ENCODE measurements at places on chromosomes 13 and 19.

GRCh38 chr13:40230833-40231266 is 435.6 kb downstream of the FOXO1 start:
- peak; percentile 69 for DNase-seq

DNA sequence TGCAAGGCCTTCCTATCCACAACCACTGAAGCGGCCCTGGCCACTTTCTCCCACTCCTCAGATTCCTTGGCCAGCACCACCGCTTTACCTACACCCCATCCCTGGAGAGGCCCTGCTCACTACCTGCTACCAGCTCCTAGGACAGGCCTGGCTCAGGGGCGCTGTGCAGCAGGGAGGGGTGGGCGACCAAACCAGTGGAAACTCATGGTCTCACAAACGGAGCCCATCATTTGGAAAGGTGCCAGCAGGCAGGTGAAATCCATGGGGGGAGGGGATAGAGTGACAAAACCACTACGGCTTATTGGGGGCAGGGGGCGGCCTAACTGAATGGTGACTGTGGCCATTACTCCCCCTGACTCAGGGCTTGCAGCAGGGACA is 27.6 kb downstream of the C19orf47 start:
- no peak for DNase-seq

- DNase-seq = no peak
These were observed 121.1 kb downstream of the NHLRC3 start for GRCh38 chr13:39159393-39159792.

DNA sequence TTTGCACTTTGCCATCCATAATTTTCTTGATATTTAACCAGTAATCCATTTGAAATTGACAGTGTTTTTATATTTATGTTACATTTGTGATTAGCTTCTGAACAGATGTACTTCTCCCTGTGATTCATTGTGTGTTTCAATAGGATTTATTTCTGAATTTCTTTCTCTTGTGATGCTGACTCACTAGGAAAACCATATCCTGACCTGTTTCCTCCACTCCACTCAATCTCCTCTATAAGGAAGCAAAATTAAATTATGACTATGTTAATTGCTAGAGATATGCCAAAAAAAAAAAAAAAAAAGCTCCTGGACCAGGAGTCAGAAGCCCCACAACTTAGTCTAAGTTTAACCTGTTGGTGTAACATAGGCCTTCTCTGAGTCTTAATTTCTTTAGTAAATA is 614.6 kb upstream of the SPRY2 start:
- no peak for DNase-seq

GRCh38 chr19:50518091-50519005 is 4.6 kb upstream of the ASPDH start:
- no peak for DNase-seq

DNA sequence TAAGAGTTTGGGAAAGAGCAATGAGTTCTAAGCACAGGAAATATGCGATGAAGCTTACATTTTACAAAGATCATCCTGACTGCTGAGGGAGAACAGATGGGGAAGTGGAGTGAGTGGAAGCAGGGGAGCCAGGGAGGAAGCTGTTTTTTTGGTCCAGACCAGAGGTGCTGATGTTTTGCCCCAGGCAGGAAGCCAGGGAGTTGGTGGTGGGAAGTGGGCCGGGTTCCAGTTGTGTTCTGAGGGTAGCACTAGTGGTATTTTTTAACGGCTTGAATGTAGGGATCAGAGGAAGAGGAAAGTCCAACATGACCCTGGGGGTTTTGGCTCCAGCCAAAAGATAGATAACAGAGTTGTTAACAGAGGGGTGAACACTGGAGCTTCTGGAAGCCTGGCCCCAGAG is 20.7 kb upstream of the OLFM4 start:
- DNase-seq = peak; percentile 23

DNA sequence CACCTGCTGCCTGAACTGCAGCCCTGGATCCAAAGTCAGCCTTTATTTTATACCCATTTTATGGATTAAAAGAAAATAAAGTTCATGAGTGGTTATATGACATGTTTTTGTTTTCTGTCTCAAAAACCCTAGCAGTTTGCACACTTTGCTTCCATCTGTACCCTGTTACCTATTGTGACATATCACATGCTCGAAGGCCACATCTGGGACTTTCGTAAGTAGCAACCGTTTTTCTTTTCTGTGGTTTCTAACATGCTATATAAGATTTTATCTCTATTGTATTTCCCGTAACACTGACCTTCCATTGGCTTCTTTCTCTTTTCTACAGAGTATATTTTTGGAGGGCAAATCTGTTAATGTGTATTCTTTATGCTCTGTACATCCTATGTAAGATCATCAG is 1007.2 kb downstream of the PCDH9 start:
- DNase-seq = peak; percentile 69

- DNase-seq = no peak
These were observed 108.6 kb downstream of the MYCBP2 start for GRCh38 chr13:77218274-77218673.

DNA sequence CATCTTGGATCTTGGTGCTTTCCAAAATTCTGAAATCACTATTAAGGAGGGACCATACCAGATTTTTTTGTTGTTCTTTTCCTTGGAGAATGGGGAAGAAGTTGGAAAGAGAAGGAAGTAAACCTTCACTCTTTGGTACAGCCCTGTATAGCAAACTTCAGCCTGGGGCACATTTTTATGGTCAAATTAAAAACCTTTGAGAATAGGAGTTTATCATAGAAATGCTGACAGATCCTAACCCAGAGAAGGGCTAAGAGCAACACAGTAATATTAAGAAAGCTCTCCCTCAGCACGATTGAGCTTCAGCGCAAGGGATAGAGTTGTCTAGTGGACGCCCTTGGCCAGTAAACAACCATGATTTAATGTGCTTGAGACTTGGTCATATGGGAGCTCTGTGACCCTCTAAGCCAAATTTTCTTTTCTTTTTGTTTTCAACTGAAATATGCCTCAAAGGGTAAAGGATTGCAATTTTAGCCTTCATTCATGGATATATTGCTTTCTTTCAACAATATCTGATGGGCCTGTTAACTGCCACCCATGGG is 294.3 kb upstream of the MAB21L1 start:
- no peak for DNase-seq

GRCh38 chr19:45882652-45883585 is 3.0 kb downstream of the IRF2BP1 start:
- peak; percentile 95 for DNase-seq

DNA sequence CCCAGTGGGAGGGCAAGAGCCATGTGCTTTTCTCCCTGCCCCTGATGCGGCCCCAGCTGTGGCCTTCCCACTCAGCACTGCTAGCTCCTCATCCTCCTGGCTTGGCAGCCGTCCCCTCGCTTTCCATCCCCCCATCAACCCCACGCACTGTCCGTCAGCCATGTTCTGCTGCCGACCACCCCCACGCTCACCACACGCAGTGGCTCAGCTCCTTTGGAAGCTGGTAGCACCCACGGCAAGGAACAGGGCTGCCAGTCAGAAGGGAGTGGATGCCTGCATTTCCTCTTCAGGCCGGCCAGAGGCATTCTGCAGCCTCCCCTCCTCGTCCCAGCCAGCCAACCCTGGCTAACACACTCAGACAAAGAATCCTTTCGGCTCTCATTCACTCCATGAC is 6.3 kb downstream of the CALM3 start:
- no peak for DNase-seq

- DNase-seq = no peak
These were observed 2.5 kb upstream of the PLEKHF1 start for GRCh38 chr19:29662604-29663404.

DNA sequence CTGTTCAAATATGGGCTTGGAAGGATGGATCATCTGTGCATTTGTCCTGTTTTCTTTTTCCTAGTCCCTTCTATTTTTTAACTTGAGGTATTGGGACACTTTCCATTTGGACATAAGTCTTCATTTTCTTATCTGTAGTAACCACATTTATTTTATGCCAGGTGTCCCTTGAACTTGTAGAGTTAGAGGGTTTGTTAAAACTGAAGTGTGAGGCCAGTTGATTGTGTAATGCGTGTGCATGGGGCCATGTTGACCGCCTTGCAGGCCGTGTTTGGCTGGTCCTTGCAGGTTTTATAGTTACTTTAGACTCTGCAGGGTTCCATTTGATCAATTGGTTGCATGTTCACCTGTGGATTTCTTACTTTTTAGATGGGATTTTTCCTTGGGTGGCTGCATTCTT is 21.0 kb downstream of the SAE1 start:
- DNase-seq = peak; percentile 34

- DNase-seq = peak; percentile 60
These were observed 2.0 kb downstream of the COLGALT1 start for GRCh38 chr19:17557466-17557865.

DNA sequence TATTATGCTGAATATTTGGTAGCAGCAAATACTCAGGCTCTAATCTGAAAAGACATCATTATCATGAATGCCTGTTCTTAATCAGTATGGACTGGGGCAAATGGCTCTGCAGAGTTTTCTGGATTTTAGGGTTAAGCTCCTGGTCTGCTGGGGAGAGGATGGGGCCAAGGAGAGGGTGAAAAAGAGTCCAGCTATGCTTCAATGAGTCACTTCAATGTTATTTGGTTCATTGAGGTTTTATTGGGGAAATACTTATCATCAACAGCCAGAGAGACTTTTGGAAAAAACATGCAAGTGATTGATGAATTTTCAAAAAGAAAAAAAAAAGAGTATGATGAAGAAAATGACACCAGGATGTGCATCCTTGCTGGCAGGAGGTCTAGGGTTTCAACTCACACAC is 278.3 kb downstream of the UQCRFS1 start:
- DNase-seq = no peak

DNA sequence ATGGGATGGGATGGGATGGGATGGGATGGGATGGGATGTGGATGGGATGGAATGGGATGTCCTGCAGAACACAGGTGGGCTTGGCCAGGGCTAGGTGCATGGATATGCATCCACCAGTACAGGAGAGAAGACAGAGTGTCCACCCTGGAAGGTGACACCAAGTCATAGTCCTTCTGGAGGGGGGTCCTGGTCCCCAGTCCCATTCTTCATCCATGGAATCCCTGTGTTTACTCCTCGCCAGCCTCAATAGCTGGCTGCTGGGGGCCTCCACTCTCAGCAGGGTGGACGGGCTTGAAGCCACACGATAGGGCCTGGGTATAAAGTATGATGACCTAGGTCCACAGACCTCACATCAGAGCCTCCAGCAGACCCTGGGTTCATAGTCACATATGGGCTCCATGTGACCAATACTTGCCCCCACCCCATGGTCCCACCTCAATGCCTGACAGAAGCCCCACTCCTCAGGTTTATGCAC is 40.1 kb downstream of the RFX2 start:
- no peak for DNase-seq

DNA sequence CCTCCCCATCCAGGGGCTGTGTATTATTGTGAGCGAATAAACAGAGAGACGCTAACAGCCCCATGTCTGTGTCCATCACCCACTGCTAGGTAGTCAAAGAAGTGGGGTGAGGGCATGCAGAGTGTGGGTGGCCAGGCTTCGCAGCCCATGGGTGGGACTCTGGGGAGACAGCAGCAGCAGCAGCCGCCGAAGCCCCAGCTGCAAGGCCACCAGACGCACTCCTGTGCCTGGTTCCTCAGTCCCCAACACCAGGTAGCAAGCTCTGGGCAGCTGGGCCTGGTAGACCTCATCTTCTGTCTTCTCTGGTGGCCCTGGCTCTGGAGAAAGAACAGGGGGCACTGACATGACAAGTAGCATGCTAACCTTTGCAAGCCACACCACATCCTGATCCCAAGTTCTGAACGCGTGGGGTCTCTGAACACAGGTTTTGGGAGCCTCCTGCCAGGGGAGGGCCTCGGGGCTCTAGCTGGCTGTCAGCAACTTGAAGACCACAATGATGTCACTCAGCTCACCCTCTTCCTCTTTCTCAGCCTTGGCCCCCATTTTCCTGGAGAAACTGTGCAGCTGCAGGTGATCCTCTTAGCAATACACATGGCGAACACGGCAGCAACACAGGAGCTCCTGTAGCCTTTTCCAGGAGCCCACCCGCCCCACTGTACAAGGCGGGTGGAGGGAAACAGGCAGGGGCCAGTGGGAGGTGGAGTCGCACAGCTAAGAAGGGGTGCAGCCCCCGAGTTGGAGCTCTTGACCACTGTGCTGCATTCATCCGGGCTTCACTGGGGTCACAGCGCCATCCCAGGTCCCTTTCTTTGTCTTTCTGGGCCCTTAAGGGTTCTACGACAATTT is 5.8 kb downstream of the FUZ start:
- DNase-seq = peak; percentile 85

DNA sequence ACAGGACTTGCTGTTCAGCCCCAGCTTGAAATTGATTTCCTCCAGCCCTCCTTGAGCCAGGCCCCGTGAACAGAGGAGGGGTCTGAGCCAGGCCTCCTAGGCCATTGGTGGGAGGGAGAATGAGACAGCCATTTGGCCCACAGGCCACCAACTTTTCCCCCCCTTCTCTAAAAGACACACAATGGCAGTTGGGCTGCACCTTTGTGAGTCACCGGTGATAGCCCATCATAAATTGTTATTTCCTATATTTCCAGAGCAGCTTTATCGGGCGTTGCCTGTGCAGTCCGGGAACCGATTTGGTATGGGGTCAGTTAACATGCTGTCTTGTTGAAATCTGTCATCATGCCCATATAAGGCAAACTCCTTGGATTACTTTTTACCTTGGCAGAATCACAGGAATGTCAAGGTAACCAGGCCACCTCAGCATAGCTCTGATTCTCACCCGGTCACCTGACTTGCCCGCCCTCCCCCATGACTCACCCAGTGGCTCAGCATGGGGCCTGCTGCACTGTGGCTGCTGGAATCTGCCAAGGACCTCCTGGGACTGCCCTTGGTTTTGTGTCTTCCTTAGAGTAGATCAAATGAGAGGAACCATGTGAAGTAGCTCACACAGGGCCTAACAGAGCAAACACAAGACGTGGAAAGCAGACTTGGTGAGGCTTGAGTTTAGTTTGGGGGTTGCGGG is 36.1 kb downstream of the ACTN4 start:
- DNase-seq = peak; percentile 77

DNA sequence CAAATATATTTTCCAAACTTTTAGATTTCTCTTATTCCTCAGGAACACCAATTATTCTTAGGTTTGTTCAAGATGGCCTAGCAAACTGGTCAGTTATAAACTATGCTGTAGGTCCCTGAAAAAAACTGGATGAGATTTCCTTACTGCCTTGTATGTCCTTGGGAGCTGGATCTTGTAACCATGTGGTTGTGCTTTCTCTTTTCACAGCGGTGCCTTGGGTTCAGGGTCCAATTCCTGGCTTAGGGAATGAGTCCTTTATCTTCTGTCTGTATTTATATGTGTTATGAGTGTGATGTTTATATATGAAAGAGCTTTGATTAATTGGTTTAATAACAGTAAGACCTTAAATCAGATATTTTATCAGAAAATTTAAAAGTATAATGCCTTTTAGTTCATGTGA is 23.5 kb upstream of the GRTP1 start:
- no peak for DNase-seq
